ENCODE measurements at places on chromosomes 2 and 18. TPM values are rescaled to one million over a fixed set of nuclear protein-coding genes. Genes with fewer than 3 reads are reported as not detected.

GRCh38 chr2:207525296-207525695, 4.5 kb upstream of the CREB1 start:
- no peak overlapping the region for H3K27ac ChIP-seq
- DNase-seq = no peak
- H3K36me3 ChIP-seq = peaks cover 6% of the 10 kb centered on the region
- H3K4me3 ChIP-seq = no peak overlapping the region

DNA sequence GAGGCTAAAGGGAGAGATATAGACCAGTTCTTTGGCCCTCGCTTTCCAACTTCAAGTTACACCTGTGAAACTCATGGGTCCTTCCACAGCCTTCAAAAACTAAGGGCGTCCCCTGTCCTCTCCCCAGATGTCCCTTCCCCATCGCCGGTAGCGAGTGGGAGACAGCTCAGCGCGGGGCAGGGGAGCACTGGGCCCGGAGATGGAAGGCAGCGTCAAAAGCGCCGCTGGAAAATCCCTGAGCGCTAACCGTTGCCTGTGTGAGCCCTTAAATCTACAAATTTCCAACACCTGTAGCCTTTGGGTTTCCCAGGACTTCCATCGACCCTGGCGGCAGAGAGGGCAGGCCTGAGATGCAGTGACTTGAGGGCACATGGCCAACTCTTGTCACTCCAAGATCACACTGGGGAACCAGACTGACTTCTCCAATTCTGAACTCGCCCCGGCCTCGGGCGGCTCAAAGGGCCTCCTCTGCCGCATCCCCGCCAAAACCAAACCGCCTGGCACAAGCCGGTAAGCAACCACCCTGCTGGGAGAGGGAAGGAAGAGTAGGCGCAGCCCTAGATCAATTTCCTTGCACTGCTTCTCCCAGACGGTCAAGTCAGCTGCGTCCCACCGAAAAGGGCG, 879 bp upstream of the EPAS1 start:
- no peak overlapping the region for H3K27ac ChIP-seq
- H3K27me3 ChIP-seq = peaks cover 3% of the 10 kb centered on the region
- H3K4me1 ChIP-seq = peaks cover 19% of the 10 kb centered on the region

GRCh38 chr18:41974796-41975201, 19.8 kb downstream of the PIK3C3 start:
- no peaks in the 10 kb centered on the region for H3K27me3 ChIP-seq
- peaks cover 23% of the 10 kb centered on the region for H3K4me1 ChIP-seq
- peaks cover 27% of the 10 kb centered on the region for H3K36me3 ChIP-seq
- peak overlapping the region; percentile 10 for H3K27ac ChIP-seq
- H3K4me3 ChIP-seq = no peak overlapping the region

RGPD4 gene
- total RNA-seq = not detected

GRCh38 chr2:72837171-72837570, 11.3 kb upstream of the EXOC6B start:
- H3K27me3 ChIP-seq = peaks cover 35% of the 10 kb centered on the region
- H3K4me3 ChIP-seq = no peak overlapping the region
- peak; percentile 39 for DNase-seq
- H3K4me1 ChIP-seq = no peaks in the 10 kb centered on the region
- no peaks in the 10 kb centered on the region for H3K36me3 ChIP-seq
